ENCODE measurements at places on chromosomes 4 and X. TPM values are rescaled to one million over a fixed set of nuclear protein-coding genes. Genes with fewer than 3 reads are reported as not detected.

- no peak for DNase-seq
Measured at GRCh38 chr4:71785959-71786358, 2.1 kb upstream of the GC start.

HSPA4L gene
- 8.1 TPM for polyA plus RNA-seq

- DNase-seq = no peak
Measured at GRCh38 chr4:140724760-140725159, 31.4 kb downstream of the TBC1D9 start.

FGF13 gene
- polyA plus RNA-seq = 75.8 TPM

- no peak for DNase-seq
Measured at GRCh38 chr4:123889507-123889906, 492.9 kb downstream of the SPRY1 start.

MOB1B gene
- 53.8 TPM for polyA plus RNA-seq

- DNase-seq = no peak
Measured at GRCh38 chrX:41516999-41517765, 70.0 kb downstream of the NYX start.

- no peak for DNase-seq
Measured at GRCh38 chr4:134202166-134202956, 772 bp upstream of the PABPC4L start.

- no peak for DNase-seq
Measured at GRCh38 chrX:131308980-131309379, 19.9 kb upstream of the IGSF1 start.

DNA sequence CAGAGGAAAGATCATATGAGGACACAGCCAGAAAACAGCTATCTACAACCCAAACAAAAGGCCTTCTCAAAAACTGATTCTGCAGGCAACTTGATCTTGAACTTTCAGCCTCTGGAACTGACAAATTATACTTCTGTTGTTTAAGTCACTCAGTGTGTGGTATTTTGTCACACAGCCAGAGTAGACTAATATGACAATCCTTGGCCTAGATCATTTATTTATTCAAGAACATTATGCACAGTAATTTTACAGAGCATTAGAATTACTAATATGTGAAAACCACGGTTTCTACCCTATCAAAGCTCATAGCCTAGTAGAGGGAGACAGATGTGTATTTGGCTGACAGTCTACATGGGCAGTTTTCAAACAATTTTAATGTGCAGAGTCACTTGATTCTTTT, 167.8 kb upstream of the PCDH18 start:
- no peak for DNase-seq

DNA sequence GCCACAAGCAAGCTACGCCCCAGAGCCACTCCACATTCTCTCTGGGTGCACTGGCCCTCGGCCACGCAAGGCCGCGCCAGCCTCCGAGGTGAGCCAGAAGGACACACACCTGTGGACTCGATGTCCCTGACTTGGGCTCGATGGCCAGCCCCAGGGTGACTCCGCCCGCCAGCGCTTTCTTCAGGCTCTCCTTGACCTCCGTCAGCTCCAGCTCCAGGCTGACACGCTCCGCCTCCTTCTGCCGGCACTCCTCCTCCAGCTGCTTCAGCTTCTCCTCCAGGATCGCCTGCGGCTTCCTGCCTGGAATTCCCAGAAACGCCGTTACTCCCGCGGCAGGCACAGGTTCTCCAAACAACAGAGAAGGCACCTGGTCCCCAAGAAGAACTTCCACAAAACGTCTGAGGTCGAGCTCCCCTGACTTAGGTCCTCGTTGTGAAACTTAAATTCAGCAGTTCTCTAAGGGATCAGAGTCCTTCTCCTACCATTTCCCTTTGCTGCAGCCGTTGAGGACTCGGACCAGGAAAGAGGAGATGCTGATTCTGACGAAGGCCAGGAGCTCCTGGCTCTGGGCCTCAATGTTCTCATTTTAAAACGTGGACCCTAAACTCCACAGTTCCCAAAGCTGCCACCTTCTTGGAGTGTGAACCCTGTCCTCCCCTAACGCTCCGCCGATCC, 166.8 kb downstream of the AFAP1 start:
- no peak for DNase-seq

SLITRK2 gene
- polyA plus RNA-seq = 2.6 TPM

DNA sequence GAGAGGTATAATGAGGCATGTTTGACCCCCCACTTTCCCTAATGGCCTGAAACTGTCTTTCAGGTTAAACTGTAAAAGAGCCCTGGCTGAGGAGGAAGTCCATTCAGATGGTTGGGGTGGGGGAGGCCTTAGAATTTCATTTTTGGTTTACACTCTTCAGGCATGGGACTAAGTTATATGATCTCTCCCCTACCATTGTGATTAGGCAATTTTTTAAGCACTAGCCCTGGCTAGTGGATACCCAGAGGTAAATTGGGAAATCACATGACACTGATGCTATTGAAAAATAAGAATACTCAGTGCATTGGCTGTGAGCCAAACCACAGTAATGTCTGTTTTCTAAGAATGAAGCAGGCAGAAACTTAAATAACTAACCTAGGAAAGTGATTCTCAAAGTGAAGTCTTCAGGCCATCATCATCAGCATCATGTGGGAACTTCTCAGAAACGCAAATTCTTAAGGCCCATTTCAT, 149.7 kb downstream of the RRAGB start:
- no peak for DNase-seq

GRCh38 chr4:108078024-108078733, 88.5 kb downstream of the HADH start:
- no peak for DNase-seq

MAOB gene
- not detected for polyA plus RNA-seq

FRAS1 gene
- polyA plus RNA-seq = 7.4 TPM

BMPR1B gene
- polyA plus RNA-seq = not detected

TASL gene
- 0.50 TPM for polyA plus RNA-seq

GRCh38 chrX:16981980-16982379, 35.5 kb downstream of the REPS2 start:
- DNase-seq = no peak

DNA sequence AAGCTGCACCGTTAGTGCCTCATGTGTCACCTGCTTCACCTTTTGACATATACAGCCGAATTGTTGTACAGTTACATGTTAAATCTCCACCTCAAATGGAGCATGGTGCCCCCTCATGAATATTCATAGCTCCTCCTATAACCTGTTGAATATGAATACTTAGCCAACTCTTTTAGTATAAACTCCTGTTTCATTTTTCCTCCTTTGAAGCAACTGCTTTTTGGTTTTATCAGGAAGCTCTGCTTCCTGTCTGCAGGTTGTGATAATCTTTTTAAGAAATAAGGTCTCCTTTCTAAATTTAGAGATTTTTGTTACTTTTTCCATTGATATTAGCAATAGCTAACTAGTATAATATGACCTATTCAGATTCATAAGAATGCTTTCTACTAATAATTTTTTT, 1429.2 kb upstream of the AGA start:
- no peak for DNase-seq

- no peak for DNase-seq
Measured at GRCh38 chrX:2989565-2989964, 16.8 kb upstream of the ARSH start.

GRCh38 chr4:35125995-35126712, 1118.2 kb downstream of the ARAP2 start:
- peak; percentile 4 for DNase-seq

- no peak for DNase-seq
Measured at GRCh38 chr4:137129441-137129840, 402.9 kb downstream of the PCDH18 start.

MFAP3L gene
- 3.3 TPM for polyA plus RNA-seq

GRCh38 chrX:136495043-136495442, 2.3 kb upstream of the HTATSF1 start:
- DNase-seq = no peak

- no peak for DNase-seq
Measured at GRCh38 chr4:119865789-119866188, 200.9 kb downstream of the MAD2L1 start.

Measured in muscle of arm (tissue), 14 donors.